Left colon (tissue), 2 donors: ENCODE measurements at places on chromosomes 11 and 22.

DNA sequence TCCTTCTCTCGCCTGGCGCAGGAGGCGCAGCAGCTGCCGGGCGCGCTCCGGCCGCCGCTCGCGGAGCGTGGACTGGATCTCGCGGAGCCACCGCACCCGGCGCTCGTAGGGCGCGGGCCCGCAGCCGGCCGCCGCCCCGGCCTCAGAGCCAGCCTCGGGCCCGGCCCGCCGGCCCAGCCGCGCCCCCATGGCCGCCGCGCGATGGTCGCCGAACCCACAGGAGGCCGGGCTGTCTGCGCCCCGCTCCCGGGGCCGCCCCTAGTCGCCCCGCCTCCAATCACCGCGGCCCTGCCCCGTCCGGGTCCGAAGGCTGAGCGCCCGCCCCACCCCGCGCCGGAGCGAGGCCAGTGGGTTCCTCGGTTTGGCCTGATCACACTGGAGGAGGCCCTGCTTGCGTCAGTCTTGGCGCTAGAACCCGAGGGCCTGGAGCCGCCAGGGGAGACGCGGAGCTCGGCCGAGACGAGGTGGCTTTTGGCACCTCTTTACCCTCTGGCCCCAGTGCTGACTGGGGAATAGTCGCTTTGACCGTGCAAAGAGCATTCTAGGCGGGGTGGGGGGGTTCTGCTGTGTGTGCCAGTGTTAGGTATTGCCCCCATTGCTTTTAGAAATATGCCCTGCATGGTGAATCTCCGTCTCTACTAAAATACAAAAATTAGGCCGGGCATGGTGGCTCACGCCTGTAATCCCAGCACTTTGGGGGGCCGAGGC, at the start of gene LRRC75B:
LRRC75B (minus strand) TSS at position 223 of the 708 bp plus-strand sequence; CDS start at position 189, 34 bp downstream.
- peak; percentile 92 for DNase-seq

GRCh38 chr11:88680806-88681205, 343.3 kb upstream of the CTSC start:
- DNase-seq = no peak

GRCh38 chr11:132054822-132055221, 684.4 kb downstream of the NTM start:
- DNase-seq = no peak

DNA sequence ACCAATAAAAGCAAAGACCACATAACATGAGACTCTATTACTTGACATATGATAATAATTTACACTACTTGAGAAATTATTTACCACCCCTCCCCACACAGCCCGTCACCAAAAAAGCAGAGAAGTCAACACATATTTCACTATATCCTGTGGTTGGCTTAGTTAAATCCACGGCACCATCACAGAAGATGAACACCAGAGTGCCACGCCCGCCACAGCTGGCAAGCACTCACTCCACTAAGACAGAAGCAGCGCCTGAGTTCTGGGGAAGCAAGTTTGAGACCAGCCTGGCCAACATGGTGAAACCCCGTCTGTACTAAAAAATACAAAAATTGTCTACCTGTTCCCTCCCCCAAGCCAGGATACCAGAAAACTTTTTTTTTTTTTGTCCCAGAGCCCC, 53.1 kb downstream of the PACSIN2 start:
- no peak for DNase-seq
